Right atrium auricular region (tissue), 2 donors: ENCODE measurements at places on chromosomes 3 and 15.

GRCh38 chr3:138842483-138843188 lies 7.9 kb upstream of the PIK3CB start:
- H3K36me3 ChIP-seq: no peaks in the 10 kb centered on the region
- no peak overlapping the region for H3K27ac ChIP-seq
- no peaks in the 10 kb centered on the region for H3K27me3 ChIP-seq
- no peaks in the 10 kb centered on the region for H3K4me1 ChIP-seq
- no peak for DNase-seq

- DNase-seq: no peak
- no peaks in the 10 kb centered on the region for H3K4me1 ChIP-seq
- no peak overlapping the region for H3K4me3 ChIP-seq
- peaks cover 60% of the 10 kb centered on the region for H3K36me3 ChIP-seq
- H3K27ac ChIP-seq: no peak overlapping the region
Measured at GRCh38 chr3:122364490-122364889, 18.5 kb downstream of the MIX23 start.

GRCh38 chr3:74167926-74168325 lies 446.5 kb downstream of the CNTN3 start:
- DNase-seq: no peak
- no peaks in the 10 kb centered on the region for H3K36me3 ChIP-seq
- no peaks in the 10 kb centered on the region for H3K27me3 ChIP-seq

DNA sequence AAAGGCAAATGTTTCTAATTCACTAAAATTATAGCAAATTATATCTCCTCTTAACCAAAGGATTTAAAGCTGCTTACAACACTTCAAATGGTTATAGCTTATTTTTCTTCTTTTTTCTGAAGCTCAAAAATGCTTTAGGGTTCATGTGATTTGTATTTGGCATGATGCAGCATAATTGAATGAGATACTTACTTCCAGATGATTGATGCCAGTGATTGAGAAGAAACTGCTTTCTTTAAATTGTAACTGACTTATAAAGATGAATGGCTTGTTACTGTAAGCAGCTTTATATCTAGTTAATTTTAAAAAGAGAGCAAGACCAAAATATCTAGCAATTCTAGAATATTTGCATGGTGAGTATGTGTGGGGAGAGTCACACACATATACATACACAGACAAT lies 270.7 kb upstream of the THRB start:
- no peaks in the 10 kb centered on the region for H3K4me1 ChIP-seq
- no peaks in the 10 kb centered on the region for H3K36me3 ChIP-seq
- no peaks in the 10 kb centered on the region for H3K27me3 ChIP-seq
- no peak for DNase-seq
- no peak overlapping the region for H3K4me3 ChIP-seq
- no peak overlapping the region for H3K27ac ChIP-seq

GRCh38 chr3:122014741-122015140 lies 7.3 kb downstream of the ILDR1 start:
- H3K27me3 ChIP-seq: no peaks in the 10 kb centered on the region
- no peak for DNase-seq
- no peaks in the 10 kb centered on the region for H3K4me1 ChIP-seq
- no peak overlapping the region for H3K4me3 ChIP-seq

DNA sequence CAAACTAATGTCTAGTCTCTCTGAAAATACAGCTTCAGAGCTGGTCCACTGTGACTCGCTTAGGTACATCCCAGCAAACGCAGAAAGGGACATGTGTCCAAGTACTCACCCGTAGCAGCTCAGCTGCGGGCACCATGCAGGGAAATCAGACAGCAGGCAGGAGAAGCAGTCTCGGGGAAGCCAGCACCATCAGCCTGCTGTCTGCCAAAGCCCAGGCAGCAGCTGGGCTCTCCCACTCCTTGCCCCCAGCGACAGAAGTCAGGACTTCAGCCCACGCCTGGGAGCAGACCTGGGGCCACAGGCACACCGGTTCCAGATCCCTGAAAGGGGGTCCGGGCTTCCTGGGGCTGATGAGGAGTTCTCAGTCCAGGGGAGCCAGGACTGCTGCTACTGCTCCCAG lies 34.9 kb downstream of the SEMA5B start:
- H3K27me3 ChIP-seq: no peaks in the 10 kb centered on the region
- no peak overlapping the region for H3K4me3 ChIP-seq
- no peak overlapping the region for H3K27ac ChIP-seq
- no peaks in the 10 kb centered on the region for H3K36me3 ChIP-seq
- H3K4me1 ChIP-seq: peaks cover 44% of the 10 kb centered on the region

GRCh38 chr15:80698676-80699075 lies 3.6 kb downstream of the ABHD17C start:
- no peak overlapping the region for H3K4me3 ChIP-seq
- no peaks in the 10 kb centered on the region for H3K36me3 ChIP-seq
- no peak overlapping the region for H3K27ac ChIP-seq
- no peaks in the 10 kb centered on the region for H3K27me3 ChIP-seq
- H3K4me1 ChIP-seq: no peaks in the 10 kb centered on the region
- DNase-seq: no peak
